ENCODE measurements at places on chromosomes 5 and 9.
A peak's percentile ranks its signal among the peaks of the same experiment; 100 is the strongest.

GRCh38 chr5:30357371-30357770 lies 836.1 kb upstream of the CDH6 start:
- no peak for DNase-seq

DNA sequence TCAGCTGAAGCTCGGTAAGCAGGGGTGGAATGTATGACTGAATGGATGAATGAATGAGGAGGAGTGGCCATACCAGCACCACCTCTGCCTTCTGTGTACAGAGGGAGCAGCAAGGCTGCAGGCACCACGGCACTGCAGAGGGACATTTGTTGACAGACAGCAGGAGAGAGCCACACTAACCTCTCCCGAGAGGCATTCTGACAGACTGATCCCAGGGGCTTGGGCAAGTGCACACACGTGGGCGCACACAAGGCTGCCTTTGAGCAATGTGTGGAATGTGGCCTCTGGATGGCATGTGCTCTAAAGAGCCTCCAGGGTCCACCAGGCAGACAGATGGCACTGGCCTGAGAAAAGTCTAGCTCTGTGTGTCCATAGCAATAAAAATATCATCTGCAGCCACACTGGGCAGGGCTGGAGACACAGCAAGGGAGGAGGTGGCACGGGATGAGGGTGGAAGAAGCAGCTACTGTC lies 111.8 kb downstream of the ACTL7B start:
- no peak for DNase-seq

DNA sequence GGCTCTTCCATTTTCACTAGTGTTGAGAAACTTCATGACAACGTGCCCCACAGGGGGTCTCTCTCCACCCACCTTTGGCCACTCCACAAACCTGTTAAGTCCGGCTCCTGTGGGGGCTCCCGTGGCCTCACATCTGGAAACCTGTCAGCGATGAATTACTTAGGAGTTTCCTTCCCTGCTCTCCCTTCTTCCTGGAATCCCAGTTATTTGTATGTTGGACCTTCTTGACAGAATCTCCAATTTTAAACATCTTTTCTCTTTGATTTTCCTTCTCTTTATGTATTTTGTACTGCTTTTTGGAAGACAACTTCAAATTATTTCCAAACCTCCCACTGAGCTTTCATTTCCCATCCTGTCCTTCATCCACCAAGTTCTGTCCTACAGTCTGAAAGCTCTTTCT lies 55.1 kb upstream of the NRARP start:
- no peak for DNase-seq

- no peak for DNase-seq
Observed at GRCh38 chr5:82570-82969, 9.4 kb upstream of the PLEKHG4B start.

DNA sequence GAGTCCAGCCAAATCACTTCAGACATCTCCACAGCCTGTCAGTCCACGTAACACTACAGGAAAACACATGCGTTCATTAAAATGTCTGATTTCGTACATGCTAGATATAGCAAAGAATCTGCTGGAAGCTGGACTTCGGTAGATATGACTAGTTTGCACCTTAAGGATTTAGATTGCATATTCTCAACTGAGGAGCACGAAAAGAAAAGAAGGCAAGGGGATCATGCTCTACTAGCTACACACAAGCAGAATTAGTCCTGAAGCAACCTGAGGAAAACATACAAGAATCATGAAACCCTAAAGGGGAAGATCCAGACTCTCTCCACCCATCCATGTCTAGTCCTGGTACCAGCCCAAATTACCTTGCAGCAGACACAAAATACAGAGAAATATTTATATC lies 36.1 kb upstream of the SSBP2 start:
- DNase-seq = no peak

DNA sequence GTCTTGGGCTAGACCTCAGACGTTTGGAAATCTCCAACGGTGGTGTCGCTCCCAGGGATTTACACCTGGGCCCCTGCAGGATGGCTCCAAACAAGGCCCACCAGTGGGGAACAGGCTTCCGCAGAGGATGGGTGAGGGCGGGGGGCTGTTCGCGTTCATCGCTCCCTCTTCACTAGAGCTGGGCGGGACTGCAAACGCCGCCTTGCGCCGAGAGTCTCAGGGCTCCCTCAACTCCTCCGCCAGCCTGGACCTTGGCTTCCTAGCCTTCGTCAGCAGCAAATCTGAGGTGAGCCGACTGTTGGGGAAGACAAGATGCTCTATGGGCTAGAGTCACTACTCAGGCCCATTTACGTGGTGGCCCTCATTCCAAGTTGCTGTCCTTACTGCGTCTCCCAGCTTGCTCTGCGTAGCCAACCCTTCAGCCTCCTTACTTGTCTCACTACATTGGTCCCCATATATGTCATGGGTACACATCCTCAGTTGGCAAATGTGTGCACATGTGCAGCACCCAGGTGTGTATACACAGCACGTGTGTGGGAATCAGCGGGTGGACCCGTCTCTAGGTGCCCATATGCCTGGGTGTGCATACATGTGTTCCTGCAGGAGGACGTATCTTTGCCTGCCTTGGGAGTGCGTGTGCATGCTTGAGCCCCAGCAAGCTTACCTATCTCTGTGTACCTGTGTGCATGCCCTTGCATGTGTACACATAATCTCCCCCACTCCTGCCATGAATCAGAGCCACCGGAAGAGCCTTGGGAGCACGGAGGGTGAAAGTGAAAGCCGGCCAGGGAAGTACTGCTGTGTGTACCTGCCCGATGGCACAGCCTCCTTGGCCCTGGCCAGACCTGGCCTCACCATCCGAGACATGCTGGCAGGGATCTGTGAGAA lies 10.5 kb downstream of the RGS14 start:
- DNase-seq = no peak

- no peak for DNase-seq
Observed at GRCh38 chr9:126123927-126124326, 202.7 kb upstream of the MVB12B start.

GRCh38 chr5:65913519-65913918 lies 12.9 kb upstream of the ERBIN start:
- DNase-seq = no peak

DNA sequence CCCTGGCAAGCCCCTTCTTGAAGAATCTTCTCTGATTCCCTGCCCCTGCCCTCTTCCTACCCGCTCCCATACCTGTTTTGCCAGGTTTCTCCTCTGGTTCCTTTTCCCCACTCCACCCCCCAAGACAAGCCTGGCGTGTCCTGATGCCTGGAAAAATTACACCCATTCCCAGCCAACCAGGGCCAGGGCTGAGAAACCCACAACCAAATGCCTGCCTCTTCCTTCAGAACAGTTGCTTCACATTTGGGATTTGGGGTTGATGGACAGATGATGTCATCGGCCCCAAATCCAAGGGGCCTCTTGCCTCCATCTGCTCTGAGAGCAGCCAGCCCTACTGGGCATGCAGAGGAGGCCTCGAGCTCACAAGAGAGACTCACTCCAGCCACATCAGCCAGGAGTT lies 8.8 kb upstream of the NEK6 start:
- no peak for DNase-seq

GRCh38 chr5:352639-353611 lies 31.4 kb downstream of the AHRR start:
- DNase-seq = no peak

DNA sequence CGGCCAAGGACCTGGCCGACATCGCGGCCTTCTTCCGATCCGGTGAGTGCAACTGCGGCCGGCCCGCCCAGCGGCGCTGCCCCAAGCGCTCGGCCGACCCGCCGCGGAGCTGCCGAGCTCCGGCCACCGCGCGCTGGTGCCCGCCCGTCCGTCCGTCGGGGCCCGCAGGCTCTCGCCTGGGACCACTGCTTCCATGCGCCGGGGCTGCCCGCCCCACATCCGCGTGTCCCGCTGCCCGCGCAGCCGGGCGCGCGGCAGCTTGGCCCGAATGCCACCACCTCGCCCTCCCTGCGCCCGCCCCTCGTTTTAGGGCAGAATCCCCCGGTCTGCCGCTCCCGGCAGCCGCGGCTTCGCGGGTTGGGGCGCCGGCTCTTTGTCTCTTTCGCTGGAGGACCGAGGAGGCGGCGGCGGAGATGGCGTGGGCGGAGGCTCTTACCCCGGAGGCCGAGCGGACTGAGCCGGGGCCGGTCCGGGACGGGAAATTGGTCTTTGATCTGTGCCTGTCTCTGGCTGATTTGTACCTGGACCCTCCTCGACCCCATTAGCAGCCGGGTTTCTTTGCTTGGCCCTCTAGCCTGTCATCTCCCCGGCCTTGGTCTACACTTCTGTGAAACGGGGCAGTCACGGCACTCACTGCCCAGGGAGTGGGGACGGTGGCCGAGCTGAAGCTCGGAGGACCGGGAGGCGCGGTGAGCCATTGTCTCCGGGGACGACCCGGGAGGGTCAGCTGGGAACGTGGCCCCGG lies 871 bp downstream of the TRIO start:
- no peak for DNase-seq

DNA sequence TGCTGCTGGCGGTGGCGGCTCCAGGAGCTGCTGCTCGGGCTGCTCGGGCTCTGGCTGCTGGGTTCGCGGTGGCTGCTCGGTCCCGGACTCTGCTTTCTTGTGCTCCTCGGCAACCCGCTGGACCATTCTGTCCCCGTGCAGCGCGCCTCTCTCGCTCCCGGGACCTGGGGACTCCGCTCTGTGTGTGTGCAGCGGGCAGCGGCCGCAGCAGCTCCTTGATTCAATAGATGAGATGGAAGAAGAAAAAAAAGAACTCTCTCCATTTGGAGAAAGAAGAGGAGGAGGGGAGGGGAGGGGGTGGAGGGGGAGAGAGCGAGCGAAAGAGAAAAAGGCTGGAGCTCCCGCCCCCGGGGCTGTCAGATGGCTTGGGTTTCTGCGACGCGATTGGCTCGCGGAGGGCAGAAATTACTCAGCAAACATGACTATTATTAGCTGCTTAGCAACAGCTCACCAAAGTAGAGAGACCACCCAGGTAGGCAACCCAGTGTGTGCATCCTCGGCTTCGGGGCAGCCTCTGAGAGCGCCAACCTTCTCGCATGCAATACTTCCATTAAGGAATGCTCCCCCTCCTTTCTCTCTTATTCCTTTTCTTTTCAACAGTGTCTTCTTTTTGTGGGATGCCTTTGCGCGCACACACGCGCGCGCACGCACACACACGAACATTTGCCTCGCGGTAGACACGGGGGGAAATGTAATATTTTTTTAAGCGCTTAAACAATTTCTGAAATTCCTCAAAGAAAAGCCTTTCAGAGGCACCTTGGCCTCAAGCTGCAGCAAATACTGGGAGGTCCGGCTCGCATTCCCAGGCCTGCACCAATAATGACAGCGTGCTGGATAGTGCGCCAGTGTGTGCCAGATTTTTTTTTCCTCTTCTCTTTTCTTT lies 7.6 kb downstream of the PTCH1 start:
- DNase-seq = peak; percentile 88

DNA sequence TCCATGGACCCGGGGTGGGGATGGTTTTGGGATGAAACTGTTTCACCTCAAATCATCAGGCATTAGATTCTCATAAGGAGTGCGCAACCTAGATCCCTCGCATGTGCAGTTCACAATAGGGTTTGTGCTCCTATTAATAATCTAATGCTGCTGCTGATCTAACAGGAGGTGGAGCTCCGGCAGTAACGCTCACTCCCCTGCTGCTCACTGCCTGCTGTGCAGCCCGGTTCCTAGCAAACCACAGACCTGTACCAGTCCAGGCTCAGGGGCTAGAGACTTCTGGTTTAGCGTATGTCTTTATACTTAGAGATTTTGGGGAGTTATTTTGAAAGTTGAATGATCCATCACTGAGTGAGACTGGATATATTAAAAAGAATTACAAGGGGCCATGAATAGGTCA lies 50.2 kb downstream of the RICTOR start:
- DNase-seq = no peak

GRCh38 chr5:173583346-173583745 lies 33.1 kb downstream of the BOD1 start:
- DNase-seq = no peak

DNA sequence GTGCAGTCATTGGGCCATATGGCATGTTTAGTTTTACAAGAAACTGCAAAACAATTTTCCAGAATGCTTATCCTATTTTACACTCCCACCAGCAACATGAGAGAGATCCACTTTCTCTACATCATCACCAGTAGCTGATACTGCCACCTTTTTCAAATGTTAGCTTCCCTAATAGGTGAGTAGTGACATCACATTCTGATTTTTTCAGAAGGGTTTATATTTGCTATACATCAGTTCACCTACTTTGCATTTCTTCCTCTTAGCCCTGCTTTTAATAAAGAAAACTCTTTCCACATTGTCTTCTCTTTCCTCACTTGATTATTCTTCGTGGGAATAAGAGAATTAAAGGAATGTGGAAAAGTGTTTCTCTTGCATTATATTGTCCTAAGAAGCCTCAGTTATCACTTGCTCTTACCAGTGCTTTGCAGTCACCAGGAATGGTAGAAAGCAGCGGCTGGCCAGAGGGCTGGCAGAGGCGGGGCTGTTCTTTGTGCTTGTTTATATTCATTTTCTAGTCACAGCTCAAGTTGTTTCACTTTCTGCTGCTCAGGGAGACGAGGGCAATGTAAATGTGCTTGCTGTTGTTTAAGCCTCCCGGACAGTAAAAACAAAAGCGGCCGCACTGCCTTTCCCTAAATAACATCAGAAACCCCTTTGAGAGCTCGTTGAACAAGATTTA lies 164.8 kb downstream of the HSD17B3 start:
- peak; percentile 79 for DNase-seq

GRCh38 chr9:81086416-81086815 lies 602.9 kb downstream of the TLE1 start:
- no peak for DNase-seq

GRCh38 chr5:174317256-174317894 lies 271.9 kb downstream of the NSG2 start:
- peak; percentile 25 for DNase-seq

DNA sequence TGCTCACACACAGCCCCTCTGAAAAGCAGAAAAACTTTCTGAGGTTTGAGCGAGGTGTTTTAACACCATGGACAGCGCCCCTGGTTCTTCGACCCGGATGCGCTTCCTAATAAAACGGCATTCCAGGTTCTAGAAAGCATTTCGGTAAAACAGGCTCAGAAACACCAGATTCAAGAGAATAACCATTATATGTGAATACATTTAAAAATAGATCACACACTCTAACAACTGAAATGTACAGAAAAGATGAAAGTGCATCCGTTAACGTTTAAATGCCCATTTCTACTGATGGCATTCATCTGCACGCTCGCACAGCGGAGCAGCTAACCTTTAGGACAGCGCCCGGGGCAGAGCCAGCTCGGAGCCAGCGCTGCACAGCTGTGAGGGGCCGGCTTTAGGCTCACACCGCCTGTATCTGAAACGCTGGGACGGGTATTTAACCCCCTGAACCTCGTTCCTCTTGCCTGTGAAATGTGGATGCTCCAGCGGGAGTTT lies 26.3 kb upstream of the TENT4A start:
- DNase-seq = peak; percentile 24
